ENCODE measurements at places on chromosomes 3 and 15. TPM values are rescaled to one million over a fixed set of nuclear protein-coding genes. Genes with fewer than 3 reads are reported as not detected.

The NAALADL2 gene
- total RNA-seq, result 4.0 TPM

The PIGZ gene
- total RNA-seq, result 5.1 TPM

The PTH1R gene
- total RNA-seq, result 5.1 TPM

The B3GNT5 gene
- 9.4 TPM for total RNA-seq

The SNRK gene
- 23.1 TPM for total RNA-seq

The CPEB1 gene
- 0.82 TPM for total RNA-seq

The INSYN1 gene
- total RNA-seq, result 0.41 TPM

The P2RY13 gene
- not detected for total RNA-seq

The DNAH12 gene
- 0.45 TPM for total RNA-seq

The IMPG2 gene
- total RNA-seq, result 0.07 TPM

The CCDC39 gene
- total RNA-seq, result not detected

The IL5RA gene
- total RNA-seq, result 0.23 TPM

The BAHD1 gene
- 25.9 TPM for total RNA-seq

The NUTM1 gene
- total RNA-seq, result not detected

The RBP2 gene
- 28.0 TPM for total RNA-seq

The ANKRD63 gene
- total RNA-seq, result 0.28 TPM

The HGD gene
- 102 TPM for total RNA-seq

The COL8A1 gene
- not detected for total RNA-seq

The PIAS1 gene
- total RNA-seq, result 43.1 TPM

The LDHAL6B gene
- total RNA-seq, result not detected

The CPN2 gene
- total RNA-seq, result not detected

The ECT2 gene
- 68.0 TPM for total RNA-seq

The CCDC54 gene
- total RNA-seq, result not detected

The SLC12A1 gene
- not detected for total RNA-seq

The STARD9 gene
- 0.56 TPM for total RNA-seq

The SCN11A gene
- not detected for total RNA-seq

The RFC4 gene
- total RNA-seq, result 52.6 TPM

The MUC20 gene
- total RNA-seq, result 0.88 TPM

The PLSCR5 gene
- total RNA-seq, result not detected

The ZNF662 gene
- total RNA-seq, result 10.3 TPM

The SEMA5B gene
- 0.84 TPM for total RNA-seq

The TMEM158 gene
- 0.82 TPM for total RNA-seq
